ENCODE measurements at places on chromosomes 3 and 15. TPM values are rescaled to one million over a fixed set of nuclear protein-coding genes. Genes with fewer than 3 reads are reported as not detected.

DNA sequence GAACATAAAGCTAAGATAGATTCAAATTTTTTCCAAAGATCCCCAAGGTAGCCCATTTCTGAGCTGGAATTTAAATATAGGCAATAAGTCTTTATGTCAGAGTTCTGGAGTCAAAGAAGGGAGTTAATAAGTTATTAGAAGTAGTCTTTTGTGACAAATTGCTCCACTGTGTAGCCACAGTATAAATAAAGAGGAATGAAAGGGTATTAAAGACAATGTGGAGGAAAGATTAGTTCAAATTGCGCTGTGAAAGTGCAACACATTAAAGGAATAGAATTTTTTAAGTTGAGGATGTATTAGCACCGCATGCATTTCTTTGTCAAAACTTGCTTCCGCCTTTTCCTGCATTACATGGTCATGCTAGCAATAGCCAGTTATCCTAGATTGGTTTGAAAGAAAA is 666.6 kb upstream of the CCDC54 start:
- DNase-seq, result no peak

DNA sequence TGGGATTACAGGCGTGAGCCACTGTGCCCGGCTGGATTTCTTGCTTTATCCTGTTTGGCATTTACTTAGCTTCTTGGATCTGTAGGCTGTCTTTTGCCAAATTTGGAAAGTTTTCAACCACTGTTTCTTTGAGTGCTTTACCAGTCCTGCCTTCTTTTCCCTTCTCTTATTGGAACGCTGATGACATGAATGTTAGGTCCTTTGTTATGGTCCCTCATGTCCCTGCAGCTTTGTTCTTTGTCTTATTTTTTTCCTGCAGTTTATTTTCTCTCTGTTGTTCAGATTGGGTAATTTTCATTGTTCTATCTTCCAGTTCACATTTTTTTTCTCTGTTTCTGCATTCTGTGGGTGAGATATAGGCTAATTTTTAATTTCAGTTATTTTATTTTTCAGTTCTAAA is 25.0 kb downstream of the SH3GL3 start:
- DNase-seq, result no peak

GOLGA6D gene
- polyA plus RNA-seq, result 0.04 TPM

GRCh38 chr3:106588739-106589138 is 719.9 kb upstream of the CBLB start:
- no peak for DNase-seq

RLBP1 gene
- 2.8 TPM for polyA plus RNA-seq

DNA sequence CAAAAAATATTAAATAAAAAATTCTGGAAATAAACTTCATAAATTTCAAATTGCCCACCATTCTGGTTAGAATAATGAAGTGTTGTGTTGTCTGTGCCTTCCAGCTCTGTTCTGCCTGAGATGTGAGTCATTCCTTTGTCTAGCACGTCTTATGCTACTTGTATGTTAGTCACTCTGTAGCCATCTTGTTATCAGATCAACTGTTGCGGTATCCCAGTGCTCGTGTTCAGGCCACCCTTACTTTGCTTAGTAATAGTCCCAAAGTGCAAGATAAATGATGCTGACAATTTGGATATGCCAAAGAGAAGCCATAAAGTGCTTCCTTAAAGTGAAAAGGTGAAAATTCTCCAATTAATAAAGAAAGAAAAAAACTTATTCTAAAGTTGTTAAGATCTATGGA is 527.5 kb downstream of the NAALADL2 start:
- DNase-seq, result no peak
